Activated CD8-positive, alpha-beta memory T cell treated with anti-CD3 and anti-CD28 coated beads for 4 hours (primary cell): ENCODE measurements at places on chromosomes 6 and 20.

DNA sequence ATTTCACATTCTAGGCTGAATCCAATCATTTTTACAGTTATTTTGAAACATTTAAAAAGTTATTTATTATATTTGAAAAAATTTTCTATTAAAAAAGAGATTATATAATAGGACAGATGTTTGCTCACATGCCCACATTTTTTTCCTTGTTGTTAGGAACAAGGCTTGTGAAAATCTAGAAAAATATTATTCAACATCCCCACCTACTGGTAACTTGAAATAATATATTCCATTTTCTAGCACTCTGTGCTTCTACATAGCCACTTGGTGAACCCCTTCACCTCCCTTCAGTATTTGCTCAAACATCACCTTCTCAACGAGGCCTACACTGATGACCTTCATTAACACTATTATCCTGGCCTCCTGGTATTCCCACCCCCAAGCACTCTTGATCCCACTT lies 18.3 kb upstream of the GPRC6A start:
- no peak for DNase-seq

- no peak for DNase-seq
Observed at GRCh38 chr20:60049601-60050000, 91.4 kb downstream of the CDH26 start.

DNA sequence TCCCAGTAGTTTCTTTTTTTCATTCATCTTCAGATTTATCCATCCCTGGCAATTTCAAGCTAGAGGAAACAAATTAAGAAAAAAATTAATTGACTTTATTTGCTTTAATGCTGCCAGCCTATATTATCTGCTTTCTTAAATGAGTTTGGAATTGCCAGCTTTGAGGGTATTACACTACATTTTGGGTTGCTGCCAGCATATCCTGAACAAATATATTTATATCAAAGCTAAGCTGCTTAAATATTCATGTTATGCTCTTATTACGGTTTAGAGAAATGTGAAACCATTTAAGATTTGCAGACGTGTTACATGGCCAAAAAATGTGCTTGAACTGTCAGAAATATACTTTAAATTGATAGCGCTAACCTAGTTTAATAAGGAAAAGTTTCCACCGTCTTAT lies 59.7 kb downstream of the GRIK2 start:
- DNase-seq: no peak

- DNase-seq: no peak
Observed at GRCh38 chr6:52403627-52404026, 16.5 kb upstream of the EFHC1 start.

DNA sequence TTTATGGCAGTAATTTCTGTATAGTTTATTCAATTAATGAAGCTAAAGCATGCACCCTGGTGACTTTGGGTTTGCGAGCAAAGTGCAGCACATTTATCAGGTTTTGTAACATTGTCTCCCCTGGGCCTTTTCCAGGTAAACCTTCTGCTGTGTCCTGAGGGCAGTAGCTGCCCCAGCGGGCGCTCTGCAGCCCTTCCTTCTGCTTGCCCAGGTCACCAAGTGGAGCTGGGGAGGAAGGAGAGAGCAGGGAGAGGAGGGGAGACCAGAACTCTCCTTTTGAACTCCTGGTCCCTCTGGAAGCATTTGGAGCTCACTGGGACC lies 145.6 kb downstream of the DLL1 start:
- no peak for DNase-seq

GRCh38 chr6:4582506-4583417 lies 193.4 kb upstream of the CDYL start:
- no peak for DNase-seq

DNA sequence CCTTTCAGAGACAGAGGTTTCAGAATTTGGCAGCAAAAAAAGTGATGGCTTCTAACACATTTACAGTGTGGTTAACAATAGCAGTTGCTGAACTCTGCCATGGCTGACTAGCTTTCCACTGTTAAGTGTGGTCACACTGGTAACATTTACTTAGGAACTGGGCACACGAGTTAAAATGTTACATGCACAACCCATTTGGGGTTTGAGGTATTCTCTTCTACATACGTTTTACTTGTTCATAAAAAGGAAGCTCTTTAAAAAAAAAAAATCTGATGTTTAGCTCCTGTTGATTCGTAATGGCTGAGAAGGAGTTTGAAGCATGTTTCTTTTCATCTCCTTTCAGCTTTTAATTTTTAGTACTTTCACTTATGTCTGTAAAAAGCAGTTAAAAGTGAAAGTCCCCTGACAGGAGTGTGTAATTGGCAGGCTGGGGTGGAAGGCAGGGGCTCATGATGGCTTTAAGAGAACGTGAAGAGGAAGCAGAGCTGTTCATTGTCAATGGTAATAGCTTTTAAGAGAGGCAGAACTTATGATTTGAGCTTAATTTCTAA lies 245.9 kb downstream of the FARS2 start:
- no peak for DNase-seq

GRCh38 chr20:3045042-3045815 lies 623 bp upstream of the MRPS26 start:
- peak; percentile 23 for DNase-seq

GRCh38 chr6:155417454-155417853 lies 38.2 kb downstream of the NOX3 start:
- DNase-seq: no peak

DNA sequence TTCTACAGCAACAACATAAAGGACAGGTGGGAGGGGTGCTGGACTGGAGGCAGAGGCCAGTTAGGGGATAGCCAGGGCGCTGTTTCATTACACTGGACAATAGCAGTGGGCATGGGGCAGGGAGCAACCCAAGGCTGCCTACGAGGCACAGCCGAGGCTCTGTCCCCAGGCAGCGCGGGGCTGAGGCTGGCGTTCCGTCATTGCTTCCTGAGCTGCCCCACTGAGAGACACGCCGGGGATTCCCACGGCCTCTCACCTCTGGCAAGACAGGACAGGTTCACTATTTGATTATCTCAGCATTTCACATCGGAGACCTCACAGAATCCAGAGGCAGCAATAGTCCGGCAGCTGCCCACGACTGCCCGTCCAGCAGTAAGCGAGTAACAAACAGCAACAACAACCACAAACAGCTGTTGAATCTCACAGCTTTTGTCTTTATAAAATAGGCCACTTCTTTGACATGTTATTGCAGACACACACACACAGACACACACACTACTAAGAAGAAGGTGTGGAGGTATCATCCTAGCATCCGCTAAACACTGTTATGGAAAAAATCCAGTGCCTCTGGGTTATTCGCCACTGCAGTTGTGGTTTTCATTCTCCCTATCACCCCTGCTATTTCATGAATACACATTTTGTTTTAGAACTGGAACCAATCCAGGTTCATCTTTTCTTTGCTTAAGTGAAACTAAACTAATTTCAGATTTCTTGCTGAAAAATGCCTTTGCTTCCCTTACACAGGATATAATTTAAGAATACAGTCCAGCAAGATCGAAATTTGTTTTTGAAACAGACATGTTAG lies 19.5 kb downstream of the KIF25 start:
- DNase-seq: no peak

- no peak for DNase-seq
Observed at GRCh38 chr6:129329678-129330077, 380.3 kb downstream of the ARHGAP18 start.

DNA sequence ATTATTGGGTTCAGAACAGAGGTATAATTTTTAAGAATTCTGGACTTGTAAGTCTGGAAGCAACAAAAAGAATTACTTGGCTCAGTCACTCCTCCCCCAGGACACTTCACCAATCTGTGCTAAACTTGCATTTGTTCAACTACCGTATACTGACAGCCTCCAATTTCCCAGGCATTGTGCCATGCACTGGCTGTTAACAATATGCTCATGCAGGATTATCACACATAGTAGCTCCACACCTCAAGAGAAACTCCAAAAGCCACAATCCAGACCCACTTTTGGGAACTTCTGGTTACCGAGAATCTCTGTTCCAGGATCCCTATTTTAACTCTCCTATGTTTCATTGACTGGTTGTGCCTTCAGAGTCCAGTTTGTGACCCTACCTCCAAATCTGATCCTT lies 7.7 kb downstream of the ADGRF1 start:
- no peak for DNase-seq

- DNase-seq: no peak
Observed at GRCh38 chr6:12804952-12805645, 88.5 kb downstream of the PHACTR1 start.

- DNase-seq: no peak
Observed at GRCh38 chr6:107652526-107653182, 162.7 kb downstream of the SOBP start.

GRCh38 chr6:42547407-42548329 lies 16.2 kb upstream of the UBR2 start:
- peak; percentile 71 for DNase-seq

DNA sequence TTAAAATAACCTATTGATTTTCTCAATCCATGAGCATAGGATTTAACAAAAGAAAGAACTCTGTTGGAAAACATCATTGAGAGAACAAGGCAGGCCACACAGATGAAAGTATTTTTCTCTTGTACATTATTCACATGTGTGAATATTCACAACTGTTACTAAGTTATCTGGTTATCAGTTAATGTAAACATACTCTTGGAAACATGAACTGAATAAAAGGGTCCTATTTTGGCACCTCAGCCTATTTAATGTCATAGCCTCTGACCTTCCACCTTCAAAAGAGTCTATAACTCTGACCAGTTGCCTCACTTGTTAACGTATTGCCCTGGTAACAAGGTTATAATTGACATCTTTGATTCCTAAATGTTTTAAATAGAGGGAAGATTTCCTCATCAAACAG lies 8.1 kb downstream of the SYCP2 start:
- DNase-seq: no peak

DNA sequence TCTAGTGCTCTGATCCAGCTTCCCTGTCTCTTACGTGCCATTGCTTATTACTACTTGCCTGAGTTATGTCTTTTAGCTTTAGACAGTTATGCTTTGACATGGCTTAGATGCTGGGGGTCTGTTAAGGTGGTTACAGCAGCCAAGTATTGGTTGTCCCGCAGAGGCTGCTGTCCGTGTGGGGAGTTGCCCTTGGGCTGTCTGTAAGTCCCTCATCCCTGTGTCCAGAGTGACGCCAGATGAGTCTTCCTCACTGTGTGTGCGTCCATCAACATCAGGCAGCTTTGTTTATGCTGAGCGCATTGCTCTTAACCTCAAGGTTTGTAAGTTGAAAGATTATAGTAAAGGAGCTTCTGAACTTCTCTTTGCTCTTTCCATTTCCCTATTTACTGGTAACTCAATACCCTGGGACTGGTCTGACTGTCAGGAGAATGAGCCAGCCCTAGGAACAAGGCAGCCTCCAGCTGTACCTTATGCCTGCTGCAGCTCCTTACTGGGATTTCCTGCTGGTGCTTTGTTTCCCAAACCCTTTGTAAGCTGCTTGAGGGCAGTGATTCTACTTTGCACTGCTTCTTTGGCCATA lies 7.2 kb downstream of the FAM120B start:
- DNase-seq: no peak

GRCh38 chr6:113181164-113181563 lies 676.0 kb upstream of the MARCKS start:
- DNase-seq: no peak

DNA sequence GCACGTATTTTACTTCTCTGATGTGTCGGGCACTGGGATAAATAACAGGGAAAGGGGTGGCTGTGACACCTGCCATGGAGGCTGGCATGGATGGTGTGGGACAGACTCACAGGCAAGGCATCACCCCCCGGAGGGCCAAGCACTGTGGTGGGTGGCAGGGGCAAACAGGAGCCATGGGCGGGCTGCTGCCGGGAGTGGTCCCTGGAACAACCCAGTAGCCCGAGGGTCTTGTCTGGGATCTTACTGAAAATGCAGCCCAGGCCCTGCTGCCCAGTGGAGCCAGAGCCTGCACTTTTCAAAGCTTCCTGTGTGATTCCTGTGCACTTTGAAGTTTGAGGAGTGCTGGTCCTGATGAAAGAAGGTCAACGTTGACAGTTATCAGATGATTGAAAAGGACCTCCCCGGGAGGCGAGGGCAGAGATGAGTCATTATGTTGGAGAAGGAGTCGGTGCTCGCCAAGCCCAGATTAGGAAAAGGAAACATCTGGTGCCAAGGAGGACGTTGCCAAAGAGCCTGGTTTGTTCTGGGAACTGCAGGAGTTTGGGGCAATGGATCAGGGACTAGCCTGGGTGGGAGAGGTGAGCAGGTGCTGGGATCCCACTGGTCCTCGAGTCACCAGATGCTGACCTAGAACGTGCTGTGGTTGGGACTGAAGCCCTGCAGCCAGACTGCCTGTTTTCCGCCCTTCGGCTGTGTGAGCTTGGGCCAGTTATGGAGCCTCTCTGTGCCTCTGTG lies 130.0 kb upstream of the GGTLC1 start:
- DNase-seq: no peak

DNA sequence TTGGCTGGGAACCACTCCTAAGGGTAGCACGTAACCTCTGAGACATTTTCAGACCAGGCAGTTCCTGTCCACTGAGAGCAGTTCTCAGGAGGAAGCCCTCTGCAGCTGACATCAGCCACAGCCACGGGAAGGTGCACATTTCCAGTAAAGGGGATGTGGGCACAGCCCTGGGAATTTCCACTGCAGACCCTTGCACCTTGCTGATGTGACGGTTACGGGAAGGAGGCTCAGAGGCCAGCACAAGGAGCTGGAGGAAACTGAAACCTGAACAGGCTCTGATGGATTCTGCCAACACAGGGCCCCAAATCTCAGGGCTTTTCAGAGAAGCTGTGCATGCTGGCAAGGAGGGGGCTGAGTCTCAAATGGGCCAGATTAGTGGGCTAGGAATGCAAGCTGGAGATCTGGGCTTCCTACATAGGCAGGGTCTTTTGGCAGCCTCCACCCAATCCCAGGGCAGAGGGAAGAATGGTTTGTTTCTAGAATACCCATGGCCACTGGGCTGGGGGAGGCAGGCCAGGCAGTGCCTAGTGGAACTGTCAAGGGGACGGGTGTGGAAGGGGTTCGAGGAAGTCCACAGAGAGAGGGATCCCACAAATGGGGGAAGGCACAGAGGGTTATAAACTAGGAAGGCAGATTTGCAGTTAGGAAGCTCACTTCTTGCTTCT lies 14.2 kb downstream of the EBF4 start:
- DNase-seq: no peak

GRCh38 chr20:61525781-61526431 lies 273.8 kb downstream of the CDH4 start:
- DNase-seq: no peak

DNA sequence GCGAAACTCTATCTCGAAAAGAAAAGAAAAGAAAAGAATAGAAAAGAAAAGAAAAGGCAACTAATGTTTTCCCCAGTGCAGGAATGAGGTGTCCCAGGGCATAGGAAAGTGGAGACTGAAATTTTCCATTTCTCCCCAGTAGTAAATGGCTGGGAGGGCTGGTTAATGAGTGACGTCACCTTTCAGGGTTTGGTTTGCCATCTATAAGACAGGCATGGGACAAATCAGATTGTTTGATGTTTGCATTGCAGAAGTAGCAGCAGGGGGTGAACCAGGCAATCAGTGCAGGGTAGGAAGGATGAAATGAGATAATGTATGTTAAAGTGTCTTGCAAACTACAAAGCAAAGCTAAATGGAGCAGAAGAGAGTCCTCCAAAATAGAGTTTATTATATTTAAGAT lies 533.4 kb downstream of the PKHD1 start:
- DNase-seq: no peak

DNA sequence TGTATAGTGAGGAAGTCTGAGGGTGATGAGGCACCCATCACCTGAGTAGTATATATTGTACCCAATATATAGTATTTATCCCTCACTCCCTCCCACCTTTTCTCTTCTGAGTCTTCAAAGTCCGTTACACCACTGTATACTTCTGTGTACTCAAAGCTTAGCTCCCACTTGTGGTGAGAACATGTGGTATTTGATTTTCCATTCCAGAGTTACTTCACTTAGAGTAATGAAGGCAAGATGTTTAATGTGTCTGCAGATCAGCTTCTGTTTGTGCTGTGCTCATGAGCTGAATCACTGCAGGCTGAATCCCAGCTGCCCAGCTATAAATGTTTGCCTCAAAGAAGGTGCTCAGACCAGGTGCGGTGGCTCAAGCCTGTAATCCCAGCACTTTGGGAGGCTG lies 139.3 kb upstream of the FOXA2 start:
- DNase-seq: no peak
